ENCODE measurements at places on chromosomes 5 and 9. TPM values are rescaled to one million over a fixed set of nuclear protein-coding genes. Genes with fewer than 3 reads are reported as not detected.
A peak's percentile ranks its signal among the peaks of the same experiment; 100 is the strongest.

GRCh38 chr5:123965626-123966025 is 453.6 kb downstream of the CSNK1G3 start:
- DNase-seq = no peak

- DNase-seq = no peak
Observed at GRCh38 chr9:105281926-105282325, 37.5 kb downstream of the SLC44A1 start.

DNA sequence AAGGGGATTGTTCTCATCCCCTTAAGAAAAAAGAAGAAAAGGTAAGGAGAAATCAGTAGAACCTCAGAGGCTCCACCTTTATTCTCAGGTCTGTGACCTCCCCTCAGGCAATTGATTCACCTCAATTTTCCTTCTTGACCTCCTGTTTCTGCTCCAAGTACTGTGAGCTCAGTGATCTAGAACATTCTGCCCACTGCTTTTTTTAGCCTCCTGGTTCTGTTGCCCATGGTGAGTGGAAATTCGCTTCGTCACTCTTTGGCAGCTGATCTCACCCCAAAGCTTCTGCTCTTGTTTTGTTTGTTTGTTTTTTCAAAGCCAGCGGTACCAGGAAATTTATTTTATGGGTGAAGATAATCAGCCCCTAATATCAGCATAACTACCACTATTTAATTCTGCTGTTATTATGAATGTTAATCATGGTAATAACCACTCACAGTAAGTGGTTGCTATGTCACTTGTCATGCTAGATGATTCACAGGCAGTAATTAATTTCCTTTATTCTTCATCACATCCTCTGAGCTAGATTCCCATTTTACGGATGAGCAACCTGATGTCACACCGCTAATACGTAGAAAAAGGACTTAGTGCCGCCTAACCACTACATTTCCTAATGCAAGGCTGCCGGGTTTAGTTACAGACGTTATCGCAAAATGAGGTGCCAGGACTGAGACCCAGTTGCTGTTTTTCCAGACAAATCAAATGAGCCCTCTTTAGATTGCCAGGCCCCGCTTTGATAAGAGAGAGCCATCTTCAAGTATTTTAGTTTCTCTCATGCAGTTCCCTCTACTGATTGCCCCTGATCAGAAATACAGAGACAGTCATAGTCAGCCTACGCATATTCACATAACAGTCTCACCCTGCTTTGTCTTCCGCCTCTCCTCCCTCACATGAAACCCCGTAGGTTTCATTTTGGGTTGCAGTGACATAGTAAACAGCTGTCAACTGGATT is 78.2 kb downstream of the CYFIP2 start:
- DNase-seq = no peak

DNA sequence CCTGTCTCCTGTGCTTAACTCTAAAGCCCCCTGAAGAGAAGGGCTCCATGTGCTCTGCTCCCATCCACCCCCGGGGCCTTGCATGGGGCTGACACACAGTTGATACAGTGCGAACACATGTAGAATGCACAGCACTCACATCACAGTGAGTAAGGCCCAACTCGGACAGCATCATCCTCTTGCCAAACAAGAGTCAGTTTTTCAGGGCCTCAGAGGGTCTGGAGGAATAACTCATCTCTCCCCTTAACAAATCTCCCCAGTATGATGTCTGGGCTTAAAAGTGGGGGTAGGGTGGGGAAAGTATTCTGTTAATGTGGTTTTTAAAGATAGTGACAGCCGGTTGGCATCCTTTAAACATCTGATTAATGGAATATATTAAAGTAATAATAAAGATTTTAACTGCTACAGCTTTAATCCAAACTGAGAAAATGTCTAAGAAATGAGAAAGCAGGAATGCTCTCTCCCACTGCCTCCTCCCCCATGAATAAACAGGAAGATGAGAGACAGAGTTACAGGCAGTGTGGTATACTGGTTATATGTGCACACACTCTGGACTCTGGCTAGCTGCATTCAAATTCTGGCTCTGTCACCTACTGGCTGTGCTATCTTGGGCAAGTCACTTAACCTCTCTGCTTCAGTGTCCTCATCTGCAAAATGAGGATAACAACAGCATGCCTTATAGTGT is 22.5 kb downstream of the APBA1 start:
- DNase-seq = peak; percentile 31

- no peak for DNase-seq
Observed at GRCh38 chr5:175211956-175212756, 231.8 kb downstream of the DRD1 start.

- DNase-seq = no peak
Observed at GRCh38 chr9:127580879-127581475, 31.1 kb upstream of the STXBP1 start.

DNA sequence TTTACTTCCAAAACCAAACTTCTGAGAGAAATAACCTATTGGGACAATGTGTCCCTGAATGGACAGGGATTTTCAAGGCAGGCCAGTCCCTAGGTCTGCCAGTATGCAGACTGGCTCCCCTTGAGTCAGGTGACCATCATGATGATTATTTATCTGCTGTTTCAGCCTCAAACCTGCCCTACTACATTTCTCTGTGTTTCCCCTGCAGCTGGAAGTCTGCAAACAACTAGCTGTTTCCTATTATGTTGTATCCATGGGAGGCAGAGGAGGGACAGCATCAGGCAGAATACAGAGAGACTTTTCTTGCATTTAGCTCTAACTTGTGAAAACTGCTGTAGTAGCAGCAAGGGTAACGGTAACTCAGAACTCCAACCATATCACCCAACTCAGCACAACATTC is 36.2 kb upstream of the IFNK start:
- no peak for DNase-seq

DNA sequence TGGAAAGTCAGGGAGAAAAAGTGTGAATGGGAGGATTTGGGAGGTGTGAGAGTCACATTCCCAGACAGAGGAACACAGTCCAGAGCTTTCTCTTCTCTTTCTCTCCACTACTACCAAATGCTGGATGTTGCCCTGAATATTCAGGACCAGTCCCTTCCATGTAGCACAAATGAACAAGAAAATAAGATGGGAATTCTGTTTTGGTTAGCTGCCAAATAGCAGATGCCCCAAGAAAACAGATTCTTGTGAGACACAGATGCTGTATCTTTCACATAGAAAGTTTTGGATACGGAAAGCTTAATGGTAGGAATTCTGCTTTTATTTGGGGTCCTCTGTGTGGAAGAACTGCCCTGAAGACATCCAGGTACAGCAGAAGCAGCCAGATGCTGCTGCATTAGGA is 37.8 kb downstream of the PRLR start:
- DNase-seq = no peak

- no peak for DNase-seq
Observed at GRCh38 chr5:141412854-141413539, at the start of gene PCDHGA10. Gene PCDHGA10, plus strand, starts transcription at chr5:141412987. Its CDS starts 189 bp downstream, at chr5:141413176.

DNA sequence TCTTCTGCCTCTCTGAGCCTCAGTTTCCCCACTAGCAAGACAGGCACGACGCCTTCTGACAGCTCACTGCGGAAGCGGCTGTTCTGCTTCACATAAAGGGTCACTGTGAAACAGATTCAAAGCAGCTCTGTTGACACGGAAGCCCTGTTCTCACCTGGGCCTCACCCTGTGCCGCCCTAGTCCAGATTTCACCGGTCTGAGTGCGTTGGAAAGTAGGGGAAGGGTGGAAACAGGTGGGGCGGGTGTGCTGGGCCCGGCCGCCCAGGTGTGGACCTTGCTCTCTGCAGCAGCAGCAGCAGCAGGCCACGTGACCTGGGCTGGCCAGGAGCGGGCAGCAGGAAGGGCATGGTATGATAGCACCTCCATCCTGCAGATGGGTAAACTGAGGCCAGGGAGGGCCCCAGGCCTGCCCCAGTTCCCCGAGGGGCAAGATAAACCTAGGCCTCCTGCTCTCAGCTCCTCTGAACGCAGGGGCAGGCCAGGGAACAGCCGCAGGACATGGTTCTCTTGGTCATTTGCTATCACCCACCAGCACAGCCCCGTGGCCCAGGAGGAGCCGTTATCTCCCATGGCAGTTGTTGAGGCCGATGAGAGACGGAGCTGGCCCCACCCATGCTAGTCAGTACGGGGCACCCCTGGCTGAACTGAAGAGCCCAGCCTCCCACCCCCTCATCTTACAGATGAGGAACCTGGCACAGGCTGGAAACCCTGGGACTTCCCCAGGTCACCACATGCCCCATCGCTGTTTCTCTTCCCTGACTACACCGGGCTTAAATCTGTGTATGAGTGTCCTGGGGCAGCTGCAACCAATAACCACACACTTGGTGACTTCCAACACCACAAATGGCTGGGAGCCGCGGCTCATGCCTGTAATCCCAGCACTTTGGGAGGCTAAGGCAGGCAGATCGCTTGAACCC is 12.1 kb downstream of the PTGES2 start:
- no peak for DNase-seq

- DNase-seq = no peak
Observed at GRCh38 chr9:137445930-137446431, 4.8 kb upstream of the ENTPD8 start.

- no peak for DNase-seq
Observed at GRCh38 chr9:93254061-93254481, 70.1 kb downstream of the WNK2 start.

GRCh38 chr9:114722081-114722621 is 40.2 kb upstream of the TEX48 start:
- DNase-seq = peak; percentile 88

DNA sequence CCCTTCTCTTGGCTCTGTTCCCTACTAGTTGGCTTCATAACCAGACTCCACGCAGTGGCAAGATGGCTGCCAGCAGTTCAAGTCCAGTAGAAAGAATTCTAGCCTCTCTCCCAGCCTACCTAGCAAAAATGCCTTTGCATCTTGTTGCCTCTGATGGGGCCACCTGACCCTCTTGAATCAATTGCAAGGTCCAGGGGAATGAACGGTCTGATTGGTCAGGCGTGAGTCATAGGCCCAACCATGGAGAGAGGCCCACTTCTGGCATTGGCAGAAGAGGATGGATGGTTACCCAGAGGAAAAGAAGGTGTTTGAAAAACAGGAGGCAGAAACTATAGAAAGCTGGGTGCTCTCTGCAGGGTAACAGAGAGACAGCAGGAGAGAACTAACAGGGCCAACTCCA is 622.6 kb downstream of the CCDC171 start:
- DNase-seq = no peak

GRCh38 chr9:127200106-127200862 is 64.3 kb upstream of the GARNL3 start:
- DNase-seq = no peak

DNA sequence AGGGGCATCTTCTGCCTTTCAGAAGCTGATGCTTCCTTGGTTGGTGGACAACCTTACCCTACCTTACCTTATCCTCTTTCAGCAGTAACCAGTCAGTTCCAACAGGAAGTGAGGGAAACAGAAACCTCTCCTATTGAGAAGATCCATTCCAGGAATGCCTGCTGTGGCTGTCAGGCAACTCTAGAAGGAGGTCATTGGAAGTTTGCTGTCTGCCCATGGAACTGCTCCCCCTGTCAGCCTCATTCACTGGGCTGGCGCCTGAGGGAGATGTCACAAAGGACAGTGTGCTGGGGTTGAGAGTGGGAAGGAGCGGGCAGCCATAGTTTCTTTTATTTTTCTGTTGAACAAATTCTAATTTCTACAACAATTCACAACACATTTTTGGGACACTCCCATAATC is 54.7 kb downstream of the IRX1 start:
- no peak for DNase-seq

DNA sequence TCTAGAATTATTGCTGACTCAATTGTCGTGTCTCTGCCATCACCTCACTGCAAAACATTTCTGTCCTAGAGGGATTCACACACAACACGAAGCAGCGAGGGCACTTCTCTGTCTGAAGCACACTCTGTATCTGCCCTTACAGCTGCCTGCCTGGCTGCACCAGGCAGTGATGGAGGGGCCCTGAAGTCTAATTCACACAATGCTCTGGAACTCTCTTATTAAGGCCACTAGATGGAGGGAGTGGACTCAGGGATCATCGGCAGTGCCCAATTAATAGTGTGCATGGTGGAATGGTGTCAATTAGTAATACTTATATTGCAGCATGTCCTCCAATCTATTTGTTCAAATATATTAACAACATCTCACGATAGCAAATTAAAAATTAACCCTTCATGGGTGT is 157.5 kb upstream of the MAP1B start:
- DNase-seq = no peak

- no peak for DNase-seq
Observed at GRCh38 chr9:108093773-108094675, 604.5 kb upstream of the KLF4 start.

GRCh38 chr9:18451406-18451805 is 22.5 kb upstream of the ADAMTSL1 start:
- DNase-seq = no peak

DNA sequence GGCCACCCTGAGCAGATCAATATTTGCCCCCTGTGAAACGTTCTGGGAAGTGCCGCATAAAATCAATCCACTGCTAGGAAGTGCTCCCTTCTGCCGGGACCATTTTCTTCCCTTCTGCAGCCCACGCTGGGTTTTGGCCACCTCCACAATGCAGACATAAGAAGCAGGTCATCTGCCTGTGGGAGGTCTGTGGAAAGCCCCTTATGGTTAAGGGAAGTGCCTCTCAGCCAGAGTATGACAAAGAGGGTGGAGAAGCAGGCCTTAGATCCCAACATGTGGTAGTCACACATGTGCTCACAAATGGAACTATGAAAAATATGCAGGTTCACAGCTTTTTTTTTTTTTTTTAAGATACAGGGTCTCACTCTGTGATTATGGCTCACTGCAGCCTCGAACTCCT is 82.8 kb downstream of the SLC1A3 start:
- no peak for DNase-seq

DNA sequence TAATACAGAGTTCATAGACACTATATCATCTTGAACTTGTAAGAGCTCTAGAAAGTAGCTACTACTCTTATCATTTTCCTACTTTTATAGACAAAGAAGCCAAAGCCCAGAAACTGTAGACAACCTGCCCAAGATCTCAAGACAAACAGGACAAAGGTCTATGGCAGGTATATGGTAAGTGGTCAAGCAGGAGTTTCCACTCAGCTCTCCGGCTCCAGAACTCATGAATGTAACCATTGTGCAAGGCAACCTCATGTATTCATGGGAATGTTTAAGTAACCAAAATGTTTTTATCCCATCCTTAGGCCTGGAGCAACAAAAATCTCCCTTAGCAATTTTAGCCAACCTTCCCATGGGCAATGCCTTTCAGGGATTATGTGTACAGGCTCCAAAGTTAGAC is 163.4 kb upstream of the PUM3 start:
- no peak for DNase-seq

GRCh38 chr9:83130541-83130940 is 67.6 kb upstream of the RASEF start:
- no peak for DNase-seq

DNA sequence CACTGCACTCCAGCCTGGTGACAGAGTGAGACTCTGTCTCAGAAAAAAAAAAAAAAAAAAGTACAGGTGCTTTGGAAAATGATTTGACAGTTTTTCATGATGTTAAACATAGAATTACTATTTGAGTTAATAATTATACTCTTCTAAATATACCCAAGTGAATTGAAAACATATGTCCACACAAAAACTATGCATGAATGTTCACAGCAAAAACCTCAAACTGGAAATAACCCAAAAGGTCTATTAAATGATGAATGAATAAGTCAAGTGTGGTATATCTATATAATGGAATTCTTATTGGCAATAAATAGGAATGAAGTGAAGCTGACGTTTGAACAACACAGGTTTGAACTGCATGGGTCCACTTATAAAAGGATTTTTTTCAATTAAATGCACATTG is 207.2 kb upstream of the DAB2 start:
- no peak for DNase-seq

WNT8A gene
- polyA plus RNA-seq = not detected

ROR2 gene
- 0.59 TPM for polyA plus RNA-seq

ARAP3 gene
- polyA plus RNA-seq = 4.1 TPM

ARHGEF39 gene
- 4.1 TPM for polyA plus RNA-seq

GARIN3 gene
- polyA plus RNA-seq = not detected

NRARP gene
- 0.17 TPM for polyA plus RNA-seq

FGF18 gene
- polyA plus RNA-seq = 0.04 TPM

ZNF300 gene
- 2.6 TPM for polyA plus RNA-seq

SMC5 gene
- 15.0 TPM for polyA plus RNA-seq

GBA2 gene
- 30.3 TPM for polyA plus RNA-seq

OMD gene
- polyA plus RNA-seq = 0.21 TPM

All from BJ (cell line).